Choroid plexus epithelial cell (primary cell): ENCODE measurements at places on chromosomes 12 and 14.

DNA sequence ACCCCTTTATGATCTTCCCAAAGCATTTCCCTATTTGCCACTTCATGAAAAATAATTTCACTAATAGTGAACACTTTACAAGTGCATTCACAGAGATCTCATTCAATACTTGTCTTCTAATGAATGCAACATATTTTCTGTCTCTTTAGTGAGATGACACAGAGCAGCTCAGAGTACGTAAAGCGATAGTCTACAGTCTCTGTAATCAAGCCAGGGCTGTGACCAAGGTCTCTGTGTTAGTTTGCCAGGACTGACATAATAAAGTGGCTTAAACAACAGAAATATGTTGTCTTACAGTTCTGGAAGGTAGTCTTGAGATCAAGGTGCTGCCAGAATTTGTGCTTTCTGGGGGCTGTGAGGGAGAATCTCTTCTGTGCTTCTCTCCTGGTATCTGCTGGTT lies 33.1 kb upstream of the FRS2 start:
- DNase-seq = no peak

- DNase-seq = no peak
Measured at GRCh38 chr14:20998139-20998538, 954 bp upstream of the SLC39A2 start.

- DNase-seq = no peak
Measured at GRCh38 chr12:104999347-104999685, 13.2 kb downstream of the NOPCHAP1 start.

- no peak for DNase-seq
Measured at GRCh38 chr12:65182012-65182739, 12.8 kb downstream of the LEMD3 start.

- no peak for DNase-seq
Measured at GRCh38 chr12:57156701-57157403, 9.4 kb upstream of the LRP1-AS start.

- peak; percentile 81 for DNase-seq
Measured at GRCh38 chr12:127165567-127166392, 1101.2 kb upstream of the TMEM132C start.

DNA sequence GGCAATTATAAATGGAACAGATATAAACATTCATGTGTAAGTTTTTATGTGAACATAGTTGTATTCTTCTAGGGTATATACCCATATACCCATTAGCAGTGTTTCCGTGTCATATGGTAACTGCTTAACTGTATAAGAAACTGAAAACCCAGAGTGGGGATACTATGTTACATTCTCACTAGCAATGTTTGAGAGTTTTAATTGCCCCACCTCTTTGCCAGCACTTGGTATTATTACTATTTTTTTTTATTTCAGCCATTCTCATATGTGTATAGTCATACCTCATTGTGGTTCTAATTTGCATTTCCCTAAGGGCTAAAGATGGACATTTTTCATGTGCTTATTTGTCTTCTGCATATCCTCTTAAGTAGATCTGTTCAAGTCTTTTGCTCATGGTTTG lies 28.7 kb upstream of the ITPR2 start:
- no peak for DNase-seq

- DNase-seq = no peak
Measured at GRCh38 chr12:106138357-106138632, 459 bp downstream of the NUAK1 start.

GRCh38 chr14:23132970-23133369 lies 13.9 kb upstream of the CEBPE start:
- DNase-seq = no peak

GRCh38 chr14:83470959-83471695 lies 1937.5 kb upstream of the SEL1L start:
- no peak for DNase-seq

GRCh38 chr14:32183151-32184058 lies 18.4 kb upstream of the RNU6-7 start:
- no peak for DNase-seq

DNA sequence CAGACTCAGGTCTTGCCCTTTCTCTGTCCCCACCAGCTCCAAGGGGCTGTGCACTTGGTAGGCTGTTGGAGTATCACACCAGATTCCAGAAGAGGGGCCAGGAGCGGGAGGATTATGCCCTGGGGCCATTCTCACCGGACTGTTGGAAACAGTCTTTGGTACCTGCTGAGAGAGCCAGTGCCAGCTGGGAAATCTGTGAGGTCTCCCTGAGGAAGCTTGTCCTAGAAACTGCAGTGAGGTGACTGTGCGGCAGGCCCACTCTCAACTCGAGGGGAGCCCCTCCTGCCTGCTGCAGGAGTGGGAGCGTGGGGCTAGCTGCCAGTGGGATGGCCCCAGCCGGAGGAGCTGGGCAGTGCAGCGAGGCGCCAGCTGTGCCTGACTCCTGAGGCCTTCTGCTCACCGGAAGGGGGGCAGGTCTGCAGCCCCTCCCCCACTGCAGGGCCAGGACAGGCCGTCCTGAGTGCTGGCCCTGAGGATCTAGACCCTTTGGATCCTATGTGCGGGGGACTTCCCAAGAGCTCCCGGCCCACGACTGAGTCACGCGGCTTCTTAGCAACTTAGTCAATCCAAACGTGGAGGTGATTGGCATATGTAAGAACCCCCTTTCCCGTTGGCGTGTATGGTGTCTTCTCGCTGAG lies 295.2 kb downstream of the CACNA1C start:
- DNase-seq = no peak

DNA sequence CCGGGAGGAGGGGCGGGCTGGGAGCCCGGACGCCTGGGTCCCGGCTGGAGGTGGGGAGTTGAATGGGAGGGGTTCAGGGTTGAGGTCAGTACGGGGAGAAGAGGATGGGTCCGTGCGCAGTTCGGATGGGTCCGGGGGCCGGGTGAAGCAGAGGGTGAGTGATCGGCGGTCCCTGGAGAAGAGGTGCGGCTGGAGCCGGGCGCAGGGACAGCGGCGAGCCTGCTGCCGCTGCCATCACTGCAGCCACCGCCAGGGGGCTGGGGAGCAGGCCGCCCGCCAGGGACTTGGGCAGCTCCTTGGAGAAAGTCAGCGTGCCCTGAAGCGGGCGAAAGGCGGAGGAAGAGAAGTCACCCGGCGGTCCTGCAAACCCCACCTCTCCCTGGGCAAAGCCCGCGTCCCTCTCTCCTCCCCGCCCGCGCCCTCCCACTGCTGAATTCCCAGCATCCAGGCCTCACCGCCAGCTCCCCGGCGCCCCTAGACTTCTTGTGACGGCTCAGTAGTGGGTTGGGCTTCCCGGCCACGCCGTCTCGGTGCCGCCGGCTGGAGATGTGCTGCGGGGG lies 6.0 kb upstream of the GPR84 start:
- peak; percentile 79 for DNase-seq

DNA sequence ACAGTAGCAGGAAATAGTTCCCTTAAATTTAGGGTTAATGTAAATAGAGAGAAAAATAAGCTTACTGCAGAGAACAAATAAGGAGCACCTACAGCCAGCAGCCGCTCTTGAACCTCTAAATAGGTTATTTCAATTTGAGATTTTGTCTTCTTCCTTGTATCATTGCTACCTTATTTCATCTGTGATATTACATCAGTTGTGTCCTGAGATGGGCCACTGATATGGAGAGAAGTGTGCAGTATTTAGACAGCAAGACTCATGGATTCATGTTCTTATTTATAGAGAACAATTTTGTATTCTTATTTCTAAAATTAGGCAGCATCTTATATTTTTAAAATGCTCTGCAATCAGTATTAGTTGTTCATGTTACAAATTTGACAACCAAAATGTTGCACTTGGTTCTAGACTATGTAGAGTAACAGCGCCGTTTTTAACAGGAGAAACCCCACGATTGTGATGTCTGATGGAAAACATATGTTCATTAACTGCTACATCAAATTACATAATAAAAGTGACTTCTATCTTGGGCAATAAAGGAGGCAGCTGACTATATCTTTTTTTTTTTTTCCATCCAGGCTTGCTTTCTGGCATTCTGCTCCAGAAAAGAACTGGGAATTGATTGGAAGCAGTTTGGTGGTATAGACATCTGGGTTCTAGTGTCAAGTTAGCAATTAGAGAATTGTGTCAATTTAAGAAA lies 117.9 kb downstream of the CAND1 start:
- DNase-seq = no peak

GRCh38 chr12:24597580-24597979 lies 351.3 kb downstream of the BCAT1 start:
- no peak for DNase-seq

GRCh38 chr14:23154964-23155587 lies 28.4 kb downstream of the SLC7A8 start:
- DNase-seq = peak; percentile 84

DNA sequence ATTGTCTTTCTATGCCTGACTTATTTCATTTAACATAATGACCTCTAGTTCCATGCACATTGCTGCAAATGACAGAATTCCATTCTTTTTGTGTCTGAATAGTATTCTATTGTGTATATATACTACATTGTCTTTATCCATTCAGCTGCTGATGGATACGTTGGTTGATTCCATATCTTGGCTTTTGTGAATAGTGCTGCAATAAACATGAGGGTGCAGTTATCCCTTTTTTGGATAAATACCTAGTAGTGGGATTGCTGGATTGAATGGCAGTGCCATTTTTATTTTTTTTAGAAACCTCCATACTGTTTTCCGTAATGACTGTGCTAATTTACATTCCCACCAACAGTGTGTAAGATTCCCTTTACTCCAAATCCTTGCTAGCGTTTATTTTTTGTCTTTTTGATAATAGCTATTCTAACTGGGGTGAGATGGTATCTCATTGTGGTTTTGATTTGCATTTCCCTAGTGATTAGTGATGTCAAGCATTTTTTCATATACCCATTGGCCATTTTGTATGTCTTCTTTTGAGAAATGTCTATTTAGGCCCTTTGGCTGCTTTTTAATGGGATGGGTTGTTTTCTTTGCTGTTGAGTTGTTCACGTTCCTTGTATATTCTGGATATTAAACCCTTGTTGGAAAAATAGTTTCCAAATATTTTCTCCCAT lies 2.3 kb downstream of the OAS2 start:
- no peak for DNase-seq

DNA sequence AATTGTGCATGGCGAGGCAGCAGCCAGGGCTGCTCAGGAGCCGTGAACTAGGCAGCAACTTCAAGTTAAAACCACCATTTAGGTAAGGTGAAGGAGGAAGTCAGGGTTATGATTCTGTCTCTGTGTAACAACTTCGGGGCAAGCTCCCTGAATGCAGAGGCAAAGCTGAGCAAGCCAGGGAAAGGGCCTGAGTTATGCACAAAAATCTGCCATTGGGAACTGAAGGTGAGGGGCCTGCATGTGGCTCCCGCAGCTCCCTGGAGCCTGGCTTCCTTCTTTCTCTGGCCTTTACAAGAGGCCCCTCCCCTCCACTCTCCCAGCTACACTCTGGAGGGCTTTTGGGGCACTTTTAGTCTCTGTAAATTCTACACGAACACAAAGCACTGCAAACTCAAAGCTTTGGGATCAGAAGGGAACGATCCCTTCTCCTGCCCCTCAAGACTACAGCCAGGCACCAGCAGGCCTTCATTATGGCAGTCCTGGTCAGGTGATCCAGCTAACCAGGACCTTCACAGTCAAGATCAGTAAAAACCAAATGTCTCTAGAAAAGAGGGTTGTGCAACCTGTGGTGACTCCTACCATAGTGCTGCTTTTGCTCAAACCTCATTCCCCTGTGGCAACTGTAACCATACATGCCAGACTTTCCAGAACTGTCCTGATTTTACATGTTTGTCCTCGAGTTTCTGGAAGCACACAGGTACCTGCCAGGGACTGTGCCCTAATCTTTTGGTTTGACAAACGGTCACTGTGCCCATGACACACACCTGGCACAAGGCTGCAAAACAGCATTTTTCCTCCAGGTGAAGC lies 67.2 kb upstream of the PTGR2 start:
- peak; percentile 74 for DNase-seq

- no peak for DNase-seq
Measured at GRCh38 chr14:28902930-28903329, 136.3 kb downstream of the FOXG1 start.

- no peak for DNase-seq
Measured at GRCh38 chr12:118589162-118589561, 212.8 kb downstream of the SUDS3 start.

- DNase-seq = peak; percentile 74
Measured at GRCh38 chr12:98699586-98699985, 54.5 kb downstream of the APAF1 start.

- DNase-seq = no peak
Measured at GRCh38 chr14:25032092-25032784, 17.7 kb downstream of the STXBP6 start.
